Fibroblast of villous mesenchyme (primary cell): ENCODE measurements at places on chromosomes 6 and 20. TPM values are rescaled to one million over a fixed set of nuclear protein-coding genes. Genes with fewer than 3 reads are reported as not detected.

The DNMT3B gene
- 3.2 and 3.5 TPM in 2 replicates for total RNA-seq

The IL17F gene
- total RNA-seq: under 0.01 TPM in 1 of 2 replicates, not detected in the other

The FAM210B gene
- total RNA-seq: 38.0 and 46.2 TPM in 2 replicates

The UBD gene
- total RNA-seq: not detected in 2 replicates

The EFCAB8 gene
- 0.32 and 1.3 TPM in 2 replicates for total RNA-seq

The TNNC2 gene
- total RNA-seq: 0.32 and 0.43 TPM in 2 replicates

The GNAS gene
- total RNA-seq: 345 and 361 TPM in 2 replicates

The CLDN20 gene
- not detected in 2 replicates for total RNA-seq

The MRPS18B gene
- total RNA-seq: 79.5 and 81.2 TPM in 2 replicates

The TGM3 gene
- total RNA-seq: not detected in 2 replicates

The BMP7 gene
- not detected in 2 replicates for total RNA-seq

The GCNT2 gene
- total RNA-seq: under 0.01 TPM in 2 replicates

The GTSF1L gene
- not detected in 2 replicates for total RNA-seq

The HRH3 gene
- not detected in 2 replicates for total RNA-seq

The SLC35D3 gene
- not detected in 2 replicates for total RNA-seq

The ASIP gene
- total RNA-seq: not detected in 2 replicates

The TEAD3 gene
- total RNA-seq: 23.7 and 27.1 TPM in 2 replicates
